ENCODE measurements at places on chromosomes 16 and 17.

GRCh38 chr17:67666710-67667109 lies 51.0 kb upstream of the NOL11 start:
- DNase-seq = no peak

- no peak for DNase-seq
Measured at GRCh38 chr17:77644181-77645071, 314.1 kb upstream of the TNRC6C start.

- no peak for DNase-seq
Measured at GRCh38 chr17:38879878-38880665, 10.2 kb downstream of the LASP1 start.

- no peak for DNase-seq
Measured at GRCh38 chr17:73042809-73043685, 49.4 kb downstream of the SLC39A11 start.

GRCh38 chr17:39621523-39622379 lies 5.0 kb upstream of the PPP1R1B start:
- DNase-seq = peak; percentile 84

- no peak for DNase-seq
Measured at GRCh38 chr17:9183306-9183705, 162.0 kb downstream of the NTN1 start.

- no peak for DNase-seq
Measured at GRCh38 chr16:25905810-25906209, 214.1 kb downstream of the HS3ST4 start.

GRCh38 chr17:36468903-36469635 lies 17.4 kb upstream of the ZNHIT3 start:
- DNase-seq = no peak

DNA sequence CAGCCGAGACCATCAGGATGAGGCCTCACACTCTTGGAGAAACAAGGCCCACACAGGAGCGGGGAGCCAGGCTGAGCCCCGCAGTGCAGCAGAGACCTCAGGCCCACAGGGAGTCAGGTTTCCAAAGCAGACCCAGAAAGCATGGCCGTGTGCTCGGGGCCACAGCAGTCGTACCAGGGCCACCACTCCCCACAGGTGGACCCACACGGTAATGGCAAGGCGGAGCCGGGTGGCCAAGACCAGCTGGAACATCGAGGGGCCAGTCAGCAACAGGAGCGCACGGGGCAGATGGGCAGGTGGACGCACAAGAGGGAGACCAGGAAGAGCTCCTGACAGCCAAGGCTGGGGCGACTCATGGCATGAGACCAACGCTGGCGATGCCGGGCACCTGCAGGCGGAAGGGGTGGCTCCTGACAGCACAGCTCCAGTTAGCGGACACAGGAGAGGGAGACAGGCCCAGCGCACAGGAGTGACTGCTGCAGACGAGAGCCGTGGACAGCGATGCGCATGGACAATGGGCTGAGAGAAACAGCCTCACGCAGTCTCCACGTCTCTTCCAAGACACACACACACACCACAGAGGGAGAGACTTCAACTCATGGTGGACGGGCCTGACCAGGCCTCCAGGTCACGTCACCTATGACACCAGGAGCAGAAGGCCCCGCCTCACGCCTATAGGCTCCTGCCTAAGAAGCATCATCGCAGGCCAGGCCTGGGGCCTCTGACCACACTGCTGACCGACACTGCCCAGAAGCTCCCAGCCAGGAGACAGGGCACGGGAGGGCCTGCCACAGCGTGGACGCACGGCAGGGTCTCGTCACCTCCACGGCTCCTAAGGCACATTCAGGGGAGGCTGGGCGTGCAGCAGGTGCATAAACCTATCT lies 58.6 kb downstream of the ZNF778 start:
- DNase-seq = no peak

DNA sequence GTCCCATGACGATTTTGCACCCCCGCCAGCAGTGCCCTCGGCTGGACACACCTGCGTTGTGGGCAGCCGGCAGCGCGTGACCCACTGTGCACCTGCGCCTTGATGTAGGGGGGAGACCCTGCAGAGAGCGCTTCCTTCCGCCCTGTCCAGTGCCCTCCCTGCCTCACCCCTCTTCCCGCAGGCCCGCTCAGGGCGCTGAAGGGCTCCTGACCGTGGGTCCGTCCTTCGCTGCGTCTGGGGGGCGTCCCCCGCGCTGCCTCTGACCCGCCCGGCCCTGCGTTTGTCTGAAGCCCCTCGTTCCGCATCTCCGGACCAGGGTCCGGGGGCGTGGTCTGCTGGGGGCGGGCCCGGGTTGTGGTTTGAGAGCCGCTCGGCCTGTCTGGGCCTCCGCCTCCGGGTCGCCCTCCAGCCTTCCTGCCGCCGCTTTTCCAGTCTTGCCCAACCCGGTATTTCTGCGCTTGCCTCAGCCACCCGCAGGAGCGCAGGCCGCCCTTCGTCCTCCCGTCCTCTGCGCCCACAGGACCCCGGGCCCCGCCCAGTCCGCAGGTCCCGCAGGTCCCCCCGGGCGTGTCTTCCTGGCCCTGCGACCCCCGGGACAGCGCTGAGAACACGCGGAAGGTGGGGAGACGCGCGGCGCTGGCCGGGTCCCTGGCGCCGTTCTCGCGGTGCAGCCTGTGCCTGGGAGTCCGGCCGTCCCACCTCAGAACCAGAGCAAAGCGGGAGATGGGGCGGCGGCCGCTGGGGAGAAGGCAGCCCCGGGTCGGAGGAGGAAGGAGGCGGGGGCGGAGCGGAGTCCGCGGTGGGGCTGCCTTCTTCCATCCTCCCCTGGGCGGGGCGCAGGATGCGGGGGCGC lies 4.0 kb upstream of the IL17C start:
- peak; percentile 54 for DNase-seq

DNA sequence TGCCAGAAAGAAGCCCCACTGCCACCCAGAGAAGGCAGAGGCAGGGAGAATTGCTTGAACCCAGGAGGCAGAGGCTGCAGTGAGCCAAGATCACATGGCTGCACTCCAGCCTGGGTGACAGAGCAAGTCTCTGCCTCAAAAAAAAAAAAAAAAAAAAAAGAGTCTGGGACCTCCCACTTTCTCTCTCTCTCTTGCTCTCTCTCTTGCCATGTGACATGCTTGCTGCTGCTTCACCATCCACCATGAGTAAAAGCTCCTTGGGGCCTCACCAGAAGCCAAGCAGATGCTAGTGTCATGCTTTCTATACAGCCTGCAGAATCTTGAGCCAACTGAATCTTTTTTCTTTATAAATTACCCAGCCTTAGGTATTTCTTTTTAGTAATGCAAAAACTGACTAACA lies 21.5 kb upstream of the SRSF1 start:
- DNase-seq = no peak

GRCh38 chr17:33520426-33521330 lies 227.6 kb upstream of the ASIC2 start:
- no peak for DNase-seq

DNA sequence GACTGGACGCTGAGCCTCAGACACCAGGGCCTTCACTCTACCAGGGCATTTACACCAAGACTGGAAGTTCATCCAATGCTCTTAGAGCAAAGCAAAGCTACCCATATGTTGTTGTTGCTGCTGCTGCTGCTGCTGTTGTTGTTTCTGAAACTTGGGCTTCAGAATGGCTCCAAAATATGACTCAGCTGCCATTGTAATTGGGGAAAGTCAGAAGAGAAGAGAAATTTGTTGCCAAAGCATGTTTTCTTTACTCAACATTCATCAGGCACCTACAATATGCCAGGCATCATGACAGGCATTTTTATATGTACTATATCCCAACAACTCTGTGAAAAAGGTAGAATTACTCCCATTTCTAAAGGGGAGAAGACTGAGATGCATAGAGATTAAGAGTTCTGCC lies 11.9 kb downstream of the KRT32 start:
- DNase-seq = no peak

GRCh38 chr16:80573700-80574120 lies 32.9 kb downstream of the DYNLRB2 start:
- no peak for DNase-seq

Measured in T-cell (primary cell).